ENCODE measurements at places on chromosomes 7 and 10.

GRCh38 chr7:24924375-24924774 lies 55.6 kb downstream of the OSBPL3 start:
- no peak for DNase-seq

DNA sequence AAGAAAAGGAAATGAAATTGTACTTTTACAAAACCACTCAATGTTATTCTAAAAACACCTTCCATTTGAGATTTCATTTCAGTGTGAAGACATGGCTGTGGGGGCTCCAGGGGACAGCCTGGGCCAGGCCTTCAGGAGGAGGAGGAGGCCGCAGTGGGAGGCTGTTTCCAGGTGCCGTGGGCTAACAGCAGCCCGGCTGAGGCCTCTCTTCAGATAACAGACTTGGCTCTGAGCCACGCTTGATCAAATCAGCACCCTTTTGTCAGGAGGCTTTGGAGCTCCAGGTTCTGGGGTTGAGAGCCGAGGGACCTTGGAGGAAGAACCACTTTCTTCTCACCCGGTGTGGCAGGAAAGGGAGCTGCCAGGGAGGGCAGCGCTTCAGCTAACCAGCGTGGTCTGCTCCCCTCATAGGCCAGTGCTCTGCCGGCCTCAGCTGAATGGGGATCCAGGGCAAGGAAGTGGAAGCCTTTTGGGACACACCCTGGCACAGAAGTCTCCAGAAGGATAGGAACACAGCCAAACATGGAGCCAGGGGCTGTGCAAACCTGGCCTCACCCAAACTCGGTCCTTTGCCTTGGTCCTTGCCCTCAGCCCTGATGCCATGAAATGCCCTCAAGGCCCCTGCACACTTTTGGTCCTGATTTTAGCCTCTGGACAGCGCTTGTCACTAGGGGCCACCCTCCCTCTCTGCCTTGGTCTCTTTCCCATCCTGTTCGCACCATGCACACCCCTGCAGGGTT lies 23.5 kb upstream of the CHST15 start:
- no peak for DNase-seq

DNA sequence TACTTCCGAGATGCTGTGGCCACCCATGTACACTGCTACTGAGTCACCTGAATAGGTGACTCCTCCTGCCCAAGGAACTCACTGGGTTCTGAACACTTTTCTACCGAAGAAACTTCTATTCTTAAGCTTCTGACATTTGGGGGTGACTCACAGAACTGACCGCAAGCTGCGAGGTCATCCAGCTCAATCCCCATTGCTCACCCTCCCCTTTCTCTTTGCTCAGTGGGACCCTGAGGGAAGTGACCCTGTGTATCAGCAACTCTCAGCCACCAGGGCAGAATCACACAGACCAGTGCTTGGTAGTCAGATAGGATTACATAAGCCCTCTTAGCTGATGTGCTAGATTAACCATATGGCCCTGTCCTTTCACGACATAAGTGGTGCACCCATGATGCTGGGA lies 46.3 kb downstream of the INSYN2A start:
- peak; percentile 12 for DNase-seq

DNA sequence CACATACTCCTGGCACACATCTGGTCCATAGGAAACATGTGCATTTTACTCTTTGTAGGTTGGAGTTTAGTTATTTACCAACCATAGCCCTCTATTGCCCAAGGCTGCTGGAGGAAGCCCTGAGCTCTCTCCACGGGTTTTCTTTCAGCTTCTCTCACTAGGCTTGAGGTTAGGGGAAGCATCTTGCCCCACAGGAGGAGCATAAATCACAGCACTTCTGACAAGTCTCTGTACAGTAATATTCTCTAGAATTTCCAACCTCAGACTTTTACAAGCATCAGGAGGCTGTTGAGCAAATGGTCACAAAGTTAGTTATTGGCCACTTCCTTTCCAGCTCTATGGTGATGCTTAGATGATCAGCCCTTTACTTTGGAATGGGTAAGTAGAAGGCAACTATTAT lies 122.9 kb upstream of the GLI3 start:
- no peak for DNase-seq

DNA sequence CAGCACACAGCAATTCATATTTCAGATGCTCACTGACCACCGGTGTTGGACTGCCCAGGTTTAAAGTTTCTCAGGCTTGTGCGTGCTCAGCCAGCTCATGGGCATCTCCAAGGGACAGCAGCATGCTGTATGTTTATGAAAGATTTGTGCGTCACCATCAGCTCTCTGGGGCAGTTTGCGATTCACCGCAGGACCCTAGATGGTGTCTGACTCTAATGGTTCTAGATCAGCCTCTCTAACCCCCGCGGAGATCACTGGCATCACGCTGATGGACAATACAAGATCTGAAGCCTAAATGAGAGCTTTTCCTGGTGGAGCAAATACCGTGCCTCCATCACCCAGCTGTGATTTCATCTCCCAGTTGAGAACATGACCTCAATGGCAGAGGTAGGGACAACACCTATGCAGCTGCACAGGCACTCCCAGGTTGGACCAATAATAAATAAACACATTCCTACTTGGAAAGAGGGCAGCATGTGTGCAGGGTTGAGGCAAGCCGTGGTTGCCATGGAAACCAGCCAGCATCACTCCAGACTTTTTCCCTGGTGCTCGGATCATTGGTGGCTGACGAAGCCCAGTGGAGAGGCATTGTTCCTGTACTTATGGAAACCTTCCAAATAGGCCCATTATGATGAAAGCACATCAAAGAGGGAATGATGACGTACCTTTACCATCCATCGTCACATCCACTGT lies 253.6 kb downstream of the KCNMA1 start:
- DNase-seq, result no peak
